ENCODE measurements at places on chromosomes 11 and 22. TPM values are rescaled to one million over a fixed set of nuclear protein-coding genes. Genes with fewer than 3 reads are reported as not detected.

KCNQ1 gene
- total RNA-seq, result 0.86 TPM

SMTNL1 gene
- total RNA-seq, result not detected

LDHAL6A gene
- not detected for total RNA-seq

UBQLN3 gene
- not detected for total RNA-seq

WNT11 gene
- total RNA-seq, result 0.16 TPM

C11orf16 gene
- not detected for total RNA-seq

TSSK2 gene
- not detected for total RNA-seq

OR52H1 gene
- total RNA-seq, result not detected

TXNRD2 gene
- 22.2 TPM for total RNA-seq

- DNase-seq, result no peak
These were observed 105.3 kb downstream of the NECTIN1 start for GRCh38 chr11:119623682-119624081.

- DNase-seq, result no peak
These were observed 233.7 kb upstream of the CADM1 start for GRCh38 chr11:115737875-115738274.

GRCh38 chr22:37564111-37564711 is 3.9 kb downstream of the CDC42EP1 start:
- no peak for DNase-seq

DNA sequence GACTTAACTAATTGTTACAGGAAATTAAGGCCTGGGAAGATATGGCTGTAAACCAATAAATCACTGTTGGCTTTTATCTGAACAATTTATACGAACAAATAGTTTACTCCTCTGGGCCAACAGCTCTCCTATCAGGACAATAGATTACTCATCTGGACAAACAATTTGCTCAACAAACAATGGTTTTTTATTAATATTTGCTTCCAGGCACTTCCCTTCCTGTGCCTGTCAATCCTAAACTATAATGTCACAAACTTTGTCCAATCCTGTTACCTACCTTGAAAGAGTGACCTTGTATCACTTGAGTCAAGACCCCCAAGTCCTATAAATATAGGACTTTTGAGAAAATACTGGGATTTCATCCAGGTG is 87.6 kb upstream of the OR9Q1 start:
- no peak for DNase-seq

DNA sequence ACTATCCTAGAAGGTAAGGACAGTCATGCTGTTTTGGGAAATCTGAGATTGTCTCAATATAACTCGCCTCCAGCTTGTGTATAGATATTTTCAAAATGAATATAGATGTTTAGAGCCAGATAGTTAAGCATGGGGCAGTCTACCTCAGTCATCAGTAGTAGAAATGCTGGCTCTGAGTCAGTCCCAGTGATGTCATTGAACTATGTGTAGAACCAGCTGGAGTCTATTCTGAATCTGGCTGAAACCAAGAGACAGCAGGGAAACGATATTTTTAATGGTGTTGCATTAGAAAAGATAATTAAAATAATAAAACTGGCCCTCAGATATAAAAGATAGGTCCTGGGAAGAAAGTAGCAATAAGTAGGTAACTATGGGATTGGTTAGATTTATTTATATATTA is 25.9 kb downstream of the PIWIL4 start:
- no peak for DNase-seq

- DNase-seq, result no peak
These were observed 1.7 kb upstream of the XBP1 start for GRCh38 chr22:28801845-28802594.

DNA sequence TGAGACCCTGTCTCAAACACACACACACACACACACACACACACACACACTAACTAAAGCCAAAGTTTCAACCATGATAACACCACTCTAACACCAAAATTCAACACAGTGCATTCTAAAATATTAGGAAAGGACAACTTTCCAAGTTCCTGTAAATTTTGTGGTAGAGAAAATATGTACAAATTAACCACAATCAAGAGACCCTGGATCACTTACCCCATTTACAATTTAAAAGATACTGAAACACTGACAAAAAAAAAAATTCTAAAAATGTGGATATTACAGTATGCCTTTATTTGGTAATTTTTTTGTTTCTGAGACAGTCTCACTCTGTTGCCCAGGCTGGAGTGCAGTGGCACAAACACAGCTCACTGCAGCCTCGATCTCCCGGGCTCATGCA is 9.7 kb downstream of the MRTFA start:
- DNase-seq, result no peak

DNA sequence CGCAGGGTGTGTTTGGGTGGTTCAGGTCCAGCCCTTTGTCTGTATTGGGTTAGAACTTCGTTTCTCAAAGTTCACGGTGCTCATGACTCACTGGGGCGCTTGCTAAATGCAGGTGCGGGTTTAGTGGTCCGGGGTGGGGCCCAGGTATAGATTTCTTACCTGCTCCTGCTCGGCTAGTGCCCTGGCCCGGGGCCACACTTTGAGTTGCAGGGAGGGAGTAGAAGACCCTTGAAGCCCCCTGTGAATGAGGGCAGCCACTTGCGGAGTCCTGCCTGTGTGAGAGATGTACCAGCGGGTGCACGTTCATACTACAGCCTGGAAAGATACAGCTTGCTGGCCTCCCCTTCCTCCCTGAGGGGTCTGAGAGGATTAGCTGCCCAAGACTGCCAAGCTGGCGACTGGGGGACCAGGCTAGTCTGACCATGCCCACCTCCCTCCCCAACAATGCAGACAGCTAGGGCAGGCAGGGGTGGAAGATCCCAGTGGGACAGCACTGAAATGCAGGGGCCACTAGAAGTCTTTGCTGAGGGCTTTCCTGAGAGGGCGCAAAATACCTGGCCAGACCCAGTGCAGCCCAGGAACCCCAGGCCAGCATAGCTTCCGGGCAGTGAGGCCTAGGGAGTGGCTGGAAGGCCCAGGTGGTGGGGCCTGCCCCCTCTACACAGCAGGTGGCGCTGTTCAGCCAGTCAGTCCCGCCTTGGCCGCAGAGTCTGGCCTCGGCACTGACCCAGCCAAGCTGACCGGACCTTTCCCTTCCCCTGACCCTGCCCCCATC is 5.1 kb upstream of the MYRF start:
- peak; percentile 85 for DNase-seq

DNA sequence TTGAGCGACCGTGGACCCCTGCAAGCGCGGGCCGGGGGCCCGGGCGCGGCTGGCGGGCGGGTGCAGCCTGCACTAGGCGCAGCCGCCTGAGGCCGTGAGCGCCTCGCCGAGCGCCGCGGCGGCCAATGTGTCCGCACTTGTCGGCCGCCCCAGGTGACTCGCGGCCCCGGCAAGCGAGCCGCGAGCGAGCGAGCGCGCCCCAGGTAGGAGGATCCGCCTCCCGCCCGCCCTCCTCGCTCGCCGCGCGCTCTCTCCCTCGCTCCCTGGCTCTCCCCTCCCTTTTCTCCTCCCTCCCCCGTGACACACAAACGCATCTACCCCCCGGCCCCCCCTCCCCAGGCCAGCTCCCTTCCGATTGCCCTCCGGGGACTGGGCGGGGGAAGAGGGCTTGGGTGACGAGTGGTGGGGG is at the start of gene WNT7B:
WNT7B (minus strand) TSS at position 160 of the 409 bp plus-strand sequence. CDS start 408 bp downstream, outside the sequence.
- DNase-seq, result no peak

- DNase-seq, result no peak
These were observed 102.4 kb downstream of the PRMT3 start for GRCh38 chr11:20489948-20490347.

- DNase-seq, result no peak
These were observed 19.9 kb upstream of the ME3 start for GRCh38 chr11:86692317-86692716.

DNA sequence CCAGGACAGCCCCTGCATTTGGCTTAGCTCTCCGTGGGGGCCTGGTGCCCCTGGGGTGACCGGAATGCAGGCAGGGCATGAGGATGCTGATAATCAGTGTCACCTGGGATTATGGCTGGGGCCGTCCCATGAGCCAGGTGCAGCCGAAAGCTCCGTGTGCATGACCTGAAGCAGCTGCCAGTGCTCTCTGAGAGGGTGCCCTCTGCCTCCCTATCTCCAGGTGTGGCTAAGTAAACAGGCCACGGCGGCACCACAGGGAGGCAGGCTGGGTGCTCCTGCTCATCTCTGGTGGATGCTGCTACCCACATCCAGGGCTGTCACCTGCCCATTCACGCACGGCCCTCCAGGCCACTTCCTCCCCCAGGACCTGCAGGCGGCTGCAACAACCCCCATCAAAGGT is 29.8 kb downstream of the DUSP8 start:
- DNase-seq, result no peak

GRCh38 chr11:104843150-104843836 is 55.0 kb downstream of the CASP12 start:
- DNase-seq, result no peak

- DNase-seq, result no peak
These were observed 36.6 kb downstream of the ARRB1 start for GRCh38 chr11:75314771-75315438.

DNA sequence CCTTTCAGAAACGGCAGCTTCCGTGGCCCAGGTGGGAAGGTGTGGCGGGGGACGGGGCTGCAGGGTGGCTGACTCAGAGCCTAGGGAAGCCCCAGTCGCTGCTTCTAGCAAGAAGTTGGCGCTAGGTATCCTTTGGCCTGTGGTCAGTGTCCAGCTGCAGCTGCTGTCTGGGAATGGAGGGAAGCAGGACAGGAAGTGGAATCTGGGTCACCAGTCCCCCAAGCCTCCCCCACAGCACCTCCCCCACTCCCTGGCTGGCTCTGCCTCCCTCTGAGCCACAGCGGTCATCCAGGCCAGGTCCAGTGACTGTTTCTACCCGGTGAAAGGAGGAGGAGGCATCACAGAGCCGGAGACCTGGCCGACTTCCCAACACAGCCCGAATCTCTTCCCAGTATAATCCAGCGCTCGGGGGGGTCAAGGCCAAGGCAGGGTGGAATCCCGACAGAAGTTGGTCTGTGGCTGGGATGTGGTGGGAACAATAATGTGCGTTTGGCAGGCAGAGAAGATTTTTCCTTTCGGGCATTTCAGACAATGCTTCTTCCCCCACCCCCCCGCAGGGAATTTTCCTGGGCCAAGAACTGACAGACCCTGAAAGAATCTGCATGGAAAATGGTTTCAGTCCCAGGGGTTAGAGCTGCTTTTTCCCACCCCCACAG is 45.1 kb downstream of the C11orf96 start:
- DNase-seq, result no peak

DNA sequence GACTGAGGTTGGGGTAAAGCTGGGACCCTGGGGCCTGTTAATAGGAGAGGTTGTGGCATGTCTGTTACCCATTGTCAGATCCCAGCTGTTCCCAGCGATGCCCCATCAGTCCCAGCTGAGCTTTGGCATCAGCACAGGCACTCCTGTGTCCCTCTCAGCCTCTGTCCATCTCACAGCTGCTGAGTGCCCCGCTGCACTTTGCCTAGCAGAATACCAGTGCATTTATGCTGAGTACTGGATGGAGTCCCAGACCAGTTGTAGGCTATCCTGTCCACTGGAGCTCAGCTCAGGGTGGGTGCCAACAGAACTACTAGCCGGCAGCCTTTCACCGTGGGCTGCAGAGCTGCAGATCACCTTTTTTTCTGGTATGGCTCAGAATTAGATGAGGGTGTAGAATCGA is 9.9 kb downstream of the FXYD6 start:
- DNase-seq, result no peak

DNA sequence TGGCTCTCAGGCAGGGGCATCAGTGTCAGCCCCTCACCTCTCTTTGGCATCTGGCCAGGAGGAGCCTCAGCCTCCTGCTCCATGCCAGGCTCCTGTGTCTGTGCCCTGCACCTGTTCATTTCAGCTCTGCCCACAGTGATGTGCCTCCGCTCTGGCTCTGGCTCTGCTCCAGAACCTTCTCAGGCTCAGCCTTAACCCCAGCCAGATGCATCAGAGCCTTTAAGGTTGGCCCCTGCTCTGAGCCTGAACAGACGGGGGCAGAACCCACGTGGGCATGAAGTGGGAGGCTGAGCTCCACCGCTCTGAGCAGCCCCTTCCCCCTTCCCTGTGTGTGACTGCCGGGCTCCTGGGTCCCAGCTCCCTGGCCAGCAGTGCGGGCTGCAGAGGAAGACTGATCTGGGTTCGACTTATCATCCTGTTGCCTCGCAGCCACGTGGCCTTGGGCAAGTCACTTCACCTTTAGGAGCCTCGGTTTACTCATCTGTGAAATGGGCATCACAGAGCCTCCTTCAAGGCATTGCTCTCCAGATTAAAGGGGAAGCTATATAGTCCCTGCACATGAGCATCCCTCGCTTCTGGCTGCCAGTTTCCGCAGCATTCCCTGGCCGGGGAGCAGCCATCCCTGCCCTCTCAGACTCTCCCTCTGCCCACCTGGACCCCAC is 44.7 kb upstream of the RTL6 start:
- DNase-seq, result no peak
